ENCODE measurements at places on chromosomes 2 and 18.

- DNase-seq: no peak
Observed at GRCh38 chr2:212646698-212647366, 108.2 kb upstream of the ERBB4 start.

DNA sequence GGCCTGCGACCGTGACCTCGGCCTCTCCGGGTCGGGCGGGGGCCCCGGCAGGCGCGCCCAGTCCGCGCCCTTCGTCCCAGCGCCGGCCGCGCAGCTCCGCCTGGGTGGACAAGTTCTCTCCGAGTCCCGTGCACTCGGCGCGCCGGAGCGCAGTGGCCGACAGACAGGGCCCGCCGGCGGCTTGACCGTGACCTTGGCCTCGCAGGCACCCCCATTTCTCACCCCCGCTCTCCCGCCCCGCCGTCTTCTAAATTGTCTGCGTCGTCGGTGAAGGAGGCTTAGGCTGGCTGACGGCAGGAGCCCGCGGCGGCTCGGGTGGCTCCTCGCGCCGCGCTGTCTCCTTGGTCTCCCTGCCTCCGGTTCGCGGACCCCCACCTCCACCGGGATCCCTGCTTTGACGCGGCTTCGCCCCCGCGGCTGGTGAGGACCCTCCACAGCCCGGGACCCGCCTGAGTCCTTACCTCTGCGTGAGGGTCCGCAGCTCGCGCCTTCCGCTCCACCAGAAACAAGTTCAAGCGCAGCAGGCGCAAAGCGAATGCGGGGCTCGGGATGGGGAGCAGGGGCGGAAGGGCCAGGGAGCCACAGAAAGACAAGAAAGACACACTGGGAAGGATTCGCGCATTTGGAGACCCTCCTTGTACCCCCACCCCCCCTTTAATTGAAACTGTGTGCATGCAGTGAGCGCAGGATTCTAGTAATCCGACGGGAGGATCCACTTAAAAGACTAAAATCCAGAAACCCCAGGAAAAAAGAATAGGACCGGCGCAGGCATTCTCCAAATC, 4.0 kb downstream of the PTGR3 start:
- DNase-seq: no peak

- DNase-seq: no peak
Observed at GRCh38 chr2:173064151-173064805, 11.4 kb upstream of the MAP3K20 start.

DNA sequence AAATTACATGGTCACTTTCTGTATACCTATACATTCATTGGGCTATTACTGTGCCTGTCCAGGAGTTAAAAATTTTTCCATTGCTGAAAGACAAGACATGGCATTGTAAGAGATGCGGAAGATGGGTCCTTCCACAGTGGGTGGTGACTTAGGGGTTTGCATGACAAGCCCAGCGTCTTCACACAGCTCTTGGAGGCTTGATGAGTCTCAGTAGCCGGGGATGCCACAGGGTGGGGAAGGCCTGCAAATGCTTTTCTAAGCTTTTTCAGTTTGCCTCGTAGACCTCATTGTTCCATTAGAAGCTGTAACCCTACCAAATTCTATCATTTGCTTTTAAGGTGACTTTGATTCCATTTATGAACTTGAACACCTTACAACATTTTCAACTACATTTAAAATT, 18.1 kb upstream of the MAPRE3 start:
- DNase-seq: no peak

DNA sequence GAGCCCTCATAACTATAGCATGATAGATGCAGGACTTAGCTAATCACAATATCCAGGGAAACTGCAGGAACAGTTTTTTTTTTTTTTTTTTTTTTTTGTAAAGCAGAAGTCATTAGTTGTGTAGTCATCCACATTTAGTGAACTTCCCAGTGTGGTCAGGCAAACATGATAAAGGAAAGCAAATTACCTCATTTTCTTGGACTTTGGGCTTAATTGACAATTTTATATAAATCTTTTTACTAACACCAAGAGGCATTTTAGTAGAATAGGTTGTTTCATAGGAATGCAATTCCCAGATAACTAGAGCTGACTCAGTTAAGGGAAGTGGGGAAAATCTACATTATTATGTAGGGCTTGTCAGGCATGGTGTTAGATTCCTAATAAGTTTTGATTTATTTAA, 142.7 kb upstream of the GCFC2 start:
- no peak for DNase-seq

GRCh38 chr2:169160926-169161481, 91.6 kb downstream of the DHRS9 start:
- no peak for DNase-seq

All from stimulated activated CD4-positive, alpha-beta T cell treated with anti-CD3 and anti-CD28 coated beads, Interleukin-4, amount 100 ng/mL, for 24 hours (primary cell).